ENCODE measurements at places on chromosomes 7 and 10.

GRCh38 chr7:17558135-17558534, 259.7 kb downstream of the AHR start:
- DNase-seq: no peak

- DNase-seq: no peak
Measured at GRCh38 chr10:123854003-123854402, 37.6 kb downstream of the CPXM2 start.

- DNase-seq: no peak
Measured at GRCh38 chr10:29448125-29448524, 159.3 kb downstream of the LYZL1 start.

GRCh38 chr10:26085549-26085948, 131.0 kb upstream of the GAD2 start:
- no peak for DNase-seq

- DNase-seq: no peak
Measured at GRCh38 chr7:50210706-50211115, 93.8 kb upstream of the IKZF1 start.

GRCh38 chr10:127257395-127257794, 61.0 kb upstream of the INSYN2A start:
- DNase-seq: no peak

- no peak for DNase-seq
Measured at GRCh38 chr7:158803367-158803969, 25.8 kb downstream of the ESYT2 start.

DNA sequence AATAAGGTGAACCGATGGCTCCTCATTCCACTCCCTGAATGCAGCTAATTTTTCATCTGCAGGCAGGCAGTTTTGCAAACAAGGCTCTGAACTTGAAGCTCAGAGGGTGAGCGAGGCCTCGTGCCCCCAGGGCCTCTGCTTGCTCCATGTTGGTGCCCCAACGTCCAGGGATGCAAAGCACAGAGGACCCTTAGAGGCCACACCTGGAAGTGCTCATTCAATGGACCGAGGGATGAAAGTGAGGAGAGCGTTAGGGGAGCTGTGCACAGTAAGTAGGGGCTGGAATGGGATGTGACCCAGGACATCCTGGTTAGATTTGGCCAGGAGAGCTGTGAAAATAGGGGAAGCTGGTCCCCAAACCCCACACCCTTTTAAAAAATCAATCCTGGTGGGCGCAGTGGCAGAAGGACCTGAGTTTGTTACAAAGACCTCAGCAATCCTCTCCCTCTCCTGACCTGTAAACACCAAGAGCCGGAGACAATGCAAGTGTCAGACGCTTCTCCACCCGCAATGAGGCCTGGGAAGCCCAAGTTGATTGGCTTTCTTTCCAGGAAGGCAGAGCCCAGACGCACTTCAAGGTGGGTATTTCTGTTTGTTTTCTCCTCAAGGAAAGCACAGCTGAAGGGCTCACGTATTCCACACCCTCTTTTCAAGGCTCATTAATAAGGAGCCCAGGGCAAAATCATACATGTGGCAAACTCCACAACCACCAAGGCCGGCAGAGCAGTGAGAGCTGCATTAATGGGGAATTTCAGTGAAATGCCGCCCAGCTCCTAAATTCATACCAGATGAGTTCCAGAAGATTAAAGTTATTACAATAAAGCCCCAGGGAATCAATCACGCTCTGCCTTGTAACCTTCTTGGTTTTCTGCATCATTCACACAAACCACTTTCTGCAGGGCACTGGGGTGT, 14.1 kb upstream of the CXCL12 start:
- DNase-seq: no peak

GRCh38 chr10:71038091-71038633, 149.8 kb upstream of the PCBD1 start:
- DNase-seq: no peak

DNA sequence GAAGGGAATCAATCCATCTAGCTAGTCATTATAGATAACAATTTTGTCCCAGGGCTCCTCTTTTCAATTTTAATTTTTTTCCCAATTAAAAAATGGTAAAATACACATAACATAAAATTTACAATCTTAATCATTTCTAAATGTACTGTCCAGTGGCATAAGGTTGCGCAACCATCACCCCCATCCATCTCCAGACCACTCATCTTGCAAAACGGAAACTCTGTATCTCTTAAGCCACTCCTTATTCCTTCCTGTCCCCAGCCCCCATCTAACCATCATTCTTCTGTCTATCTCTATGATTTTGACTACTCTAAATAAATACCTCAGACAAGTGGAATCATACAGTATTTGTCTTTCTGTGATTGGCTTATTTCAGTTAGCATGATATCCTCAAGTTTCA, 46.1 kb upstream of the RAB18 start:
- no peak for DNase-seq

GRCh38 chr10:103244666-103245271, 918 bp upstream of the RPEL1 start:
- DNase-seq: no peak

DNA sequence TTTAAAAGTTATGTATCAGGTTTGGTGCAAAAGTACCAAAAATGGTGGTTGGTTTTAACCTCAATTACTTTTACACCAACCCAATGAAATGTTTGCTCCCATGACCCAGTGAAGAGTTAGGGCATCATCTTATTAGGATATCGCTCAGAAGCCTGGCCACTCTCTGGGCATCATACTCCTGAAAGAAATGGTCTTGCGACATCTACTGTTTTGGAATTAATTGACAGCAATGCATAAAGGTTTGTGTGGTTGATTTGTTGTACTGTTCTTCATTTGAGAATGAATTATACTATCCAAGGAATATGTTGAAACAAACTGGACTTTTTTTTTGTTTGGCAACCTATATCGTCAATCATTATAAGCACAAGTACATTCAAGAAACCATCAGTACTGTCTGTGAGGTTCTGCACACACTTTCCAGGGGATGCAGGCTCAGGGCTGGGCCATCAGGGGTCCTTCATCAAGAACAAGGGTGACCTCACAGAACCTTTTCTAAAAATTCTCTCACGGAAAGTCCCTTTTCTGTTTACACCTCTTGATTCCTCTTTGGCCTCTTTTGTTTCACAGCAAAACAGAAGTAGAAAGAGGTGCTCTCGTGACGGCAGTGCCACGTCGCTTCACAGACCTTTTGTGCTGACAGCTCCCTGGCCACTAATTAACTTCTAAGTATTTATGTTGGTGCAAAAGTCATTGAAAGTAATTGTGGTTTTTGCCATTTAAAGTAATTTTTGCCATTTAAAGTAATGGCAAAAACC, 117.2 kb upstream of the KLF6 start:
- DNase-seq: no peak

Measured in cerebellar nuclear complex (tissue), 1 donor.